ENCODE measurements at places on chromosomes 11 and 22.

GRCh38 chr11:131370090-131370751, at the start of gene NTM:
TSS of gene NTM (plus strand) at chr11:131370615.
- DNase-seq, result peak; percentile 19

DNA sequence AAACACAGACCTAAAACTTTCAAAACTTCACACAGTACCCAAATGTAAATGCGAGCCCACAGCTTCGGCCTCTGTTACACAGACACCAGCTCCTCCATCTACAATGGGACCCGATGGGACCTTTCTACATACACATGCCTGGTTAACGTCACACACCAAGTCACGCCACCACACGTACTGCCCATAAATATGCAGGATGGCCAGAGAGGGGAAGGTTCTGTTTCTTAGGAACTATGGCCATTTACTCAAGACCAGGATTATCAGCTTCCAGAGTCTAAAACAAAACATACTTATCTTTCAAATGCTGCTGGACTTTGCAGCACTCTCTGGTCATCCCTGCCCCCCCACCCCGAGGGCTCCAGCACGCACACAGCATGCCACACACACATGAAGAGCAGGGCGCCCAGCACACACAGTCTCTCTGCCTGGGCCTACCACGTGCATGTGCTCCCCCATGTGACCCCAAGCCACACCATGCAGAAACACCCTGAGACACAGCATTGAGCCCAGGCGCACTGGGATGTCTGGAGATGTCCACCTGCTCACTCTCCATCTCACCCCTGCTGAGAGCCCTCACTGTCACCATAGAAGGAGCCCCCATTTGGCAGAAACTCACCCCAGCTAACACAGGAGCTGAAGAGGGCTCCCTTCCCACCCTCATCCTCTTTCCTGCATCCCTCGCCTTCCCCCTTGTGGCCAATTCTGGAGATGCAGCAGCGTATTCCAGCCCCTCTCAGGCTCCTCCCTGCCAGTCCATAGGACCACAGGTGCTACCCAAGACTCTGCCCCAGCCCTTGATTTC, 61.8 kb downstream of the SLC22A12 start:
- no peak for DNase-seq

GRCh38 chr11:37422511-37422910, 824.5 kb upstream of the RAG2 start:
- DNase-seq, result no peak

DNA sequence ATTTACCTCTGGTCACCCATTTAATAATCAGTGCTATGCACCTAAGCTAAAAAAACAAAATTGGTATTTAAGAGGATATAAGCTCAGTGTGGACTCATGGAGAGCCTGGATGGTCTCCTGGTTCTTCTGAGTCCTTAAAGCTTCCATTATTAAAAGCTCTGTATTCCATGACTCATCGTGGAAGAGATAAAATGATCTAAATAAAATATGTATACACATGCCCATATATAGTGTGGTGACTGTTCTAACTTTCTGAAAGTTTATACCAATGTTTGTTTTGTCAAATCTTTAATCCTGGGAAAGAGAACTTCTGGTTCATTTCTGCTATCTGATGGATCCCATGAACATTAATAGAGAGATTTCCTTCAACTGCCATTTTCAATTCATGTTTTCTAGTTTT, 375.9 kb downstream of the GUCY1A2 start:
- no peak for DNase-seq

GRCh38 chr11:124052966-124053365, 11.8 kb upstream of the OR10G7 start:
- no peak for DNase-seq

- DNase-seq, result no peak
Observed at GRCh38 chr22:36580371-36580770, 51.4 kb upstream of the EIF3D start.

DNA sequence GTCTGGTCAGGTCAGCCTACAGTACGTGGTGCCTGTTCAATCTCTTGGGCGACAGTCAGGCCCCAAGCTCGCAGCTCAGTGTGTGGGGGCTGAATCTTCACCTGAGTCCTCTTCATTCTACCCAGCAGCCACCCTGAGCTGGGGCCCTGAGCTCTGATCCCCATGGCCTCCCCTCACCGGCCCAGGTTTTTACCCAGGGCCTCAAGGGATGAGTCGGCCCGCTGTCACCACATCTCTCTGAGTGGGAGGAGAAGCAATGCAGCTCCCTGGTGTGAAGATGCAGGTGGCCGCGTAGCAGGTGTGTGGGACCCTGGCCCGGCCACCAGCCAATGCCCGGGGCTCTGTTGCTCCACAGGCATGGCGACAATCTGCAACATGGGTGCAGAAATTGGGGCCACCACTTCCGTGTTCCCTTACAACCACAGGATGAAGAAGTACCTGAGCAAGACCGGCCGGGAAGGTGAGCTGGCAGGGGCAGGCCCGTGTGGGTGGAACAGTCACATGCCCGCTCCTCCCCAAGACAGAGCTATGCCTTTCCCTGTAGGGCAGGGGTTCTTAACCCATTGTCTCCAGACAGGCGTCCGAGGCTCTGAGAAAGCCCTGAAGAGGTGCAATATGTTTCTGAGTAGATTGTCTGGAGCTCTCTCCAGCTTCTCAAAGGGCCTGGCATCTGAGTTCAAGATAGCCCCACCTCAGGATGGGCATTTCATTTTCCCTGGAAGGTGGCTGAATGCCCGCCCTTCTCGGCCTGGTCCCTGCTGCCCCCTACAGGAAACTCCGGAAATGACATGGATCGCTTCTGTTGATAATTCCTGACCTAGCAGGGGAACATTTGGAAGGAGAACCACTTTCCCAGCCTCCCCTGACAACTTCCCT, 26.9 kb downstream of the POLR3H start:
- DNase-seq, result no peak

- no peak for DNase-seq
Observed at GRCh38 chr22:37681556-37682049, 4.5 kb upstream of the NOL12 start.

GRCh38 chr11:103016031-103016430, 60.5 kb upstream of the MMP13 start:
- peak; percentile 52 for DNase-seq

- peak; percentile 72 for DNase-seq
Observed at GRCh38 chr11:86636275-86636674, 36.1 kb downstream of the ME3 start.

DNA sequence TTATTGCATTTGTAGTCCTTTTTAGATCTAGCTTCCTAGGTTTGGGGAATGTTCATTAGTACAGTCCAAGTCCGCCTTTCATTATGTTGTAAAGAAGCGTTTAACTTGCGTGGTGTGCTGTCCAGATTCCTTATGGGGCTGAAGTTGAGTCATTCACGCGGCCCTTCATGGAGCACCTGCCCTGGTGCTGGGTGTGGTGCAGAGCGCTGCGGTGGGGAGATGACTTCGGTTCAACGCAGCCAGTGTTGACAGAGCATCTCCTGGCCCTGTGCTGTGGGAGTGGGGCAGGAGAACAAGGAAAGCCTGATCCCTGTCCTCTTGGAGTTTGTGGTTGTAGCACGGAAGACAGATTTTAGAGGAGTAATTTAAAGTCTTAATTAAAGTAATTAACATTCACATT, 152.0 kb downstream of the TBC1D22A start:
- DNase-seq, result no peak

GRCh38 chr22:17844150-17844549, 69.9 kb upstream of the BID start:
- no peak for DNase-seq

DNA sequence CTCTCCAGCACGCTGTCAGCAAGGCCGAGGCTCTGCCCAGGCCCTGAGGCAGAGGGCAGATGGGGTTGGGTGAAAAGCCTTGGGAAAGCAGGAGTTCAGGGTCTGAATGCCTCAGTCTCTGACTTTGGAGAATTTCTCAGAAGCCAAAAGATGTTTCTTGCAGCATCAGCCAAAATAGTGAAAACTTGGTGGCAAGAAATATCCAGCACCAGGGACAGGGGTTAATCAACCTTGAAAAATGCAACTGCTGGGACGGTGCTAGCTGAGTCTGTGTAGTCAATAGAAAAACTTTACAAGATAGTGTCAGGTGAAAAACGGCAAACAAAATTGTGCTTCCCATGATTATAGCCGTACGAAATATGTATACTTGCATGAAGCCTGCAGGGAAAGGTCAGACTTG, 1.4 kb upstream of the ABCC8 start:
- no peak for DNase-seq

DNA sequence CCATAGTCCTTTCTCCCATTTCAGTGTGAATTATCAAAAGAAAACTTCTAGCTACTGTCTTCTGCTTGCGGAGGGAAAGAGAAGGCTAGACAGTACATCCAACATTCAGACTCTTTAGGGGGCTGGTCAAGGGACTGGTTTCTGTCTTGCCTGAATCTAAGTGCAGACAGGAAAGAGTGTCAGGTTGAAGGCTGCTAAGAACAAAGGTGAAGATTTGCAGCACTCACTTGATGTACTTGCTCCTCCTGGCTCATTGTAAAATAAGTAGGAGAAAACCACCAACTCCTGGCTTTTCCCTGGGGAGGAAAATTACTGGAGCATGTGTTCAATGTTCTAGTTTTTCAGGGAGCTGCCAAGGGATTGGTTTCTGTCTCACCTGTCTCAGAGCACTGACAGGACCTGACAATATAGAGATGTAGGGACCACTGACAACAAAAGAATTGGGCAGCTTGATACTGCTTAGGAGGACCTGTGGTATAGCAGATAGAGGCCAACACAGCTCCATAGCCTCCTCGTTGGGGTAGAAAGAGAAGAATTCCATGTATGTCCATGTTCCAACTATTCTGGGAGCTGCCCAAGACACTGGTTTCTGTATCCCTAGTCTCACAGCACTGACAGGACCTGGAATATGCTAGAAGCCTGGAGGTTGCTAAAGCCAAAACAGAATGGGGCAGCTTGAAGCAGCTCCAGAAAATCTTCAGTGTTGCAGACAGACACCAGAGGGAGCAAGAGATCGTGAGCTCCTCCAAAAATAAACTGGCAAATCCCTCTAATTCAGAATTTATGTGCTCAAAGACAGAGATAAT, 39.7 kb upstream of the MMP12 start:
- no peak for DNase-seq

- DNase-seq, result no peak
Observed at GRCh38 chr22:27723158-27723557, 78.4 kb downstream of the MN1 start.

DNA sequence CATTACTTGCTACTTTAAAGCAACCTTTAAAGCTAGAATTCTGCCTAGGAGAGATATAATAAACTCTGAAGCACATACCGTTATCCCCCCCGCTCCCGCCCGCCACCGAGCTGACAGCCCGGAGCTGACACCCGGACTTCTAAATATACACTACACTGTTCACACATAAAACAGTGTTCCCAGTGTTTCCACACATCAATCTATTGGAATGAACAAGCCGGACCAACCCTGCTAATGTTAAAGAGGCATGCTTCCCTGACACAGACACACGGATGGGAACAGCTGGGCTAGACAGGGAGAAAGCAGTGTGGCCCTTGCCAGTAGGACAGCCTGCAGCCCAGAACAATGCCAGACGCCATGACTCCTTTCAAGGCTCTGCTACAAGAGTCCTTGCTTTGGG, 108.4 kb upstream of the CSNK2A3 start:
- DNase-seq, result no peak

GRCh38 chr11:110077346-110077745, 15.8 kb upstream of the ZC3H12C start:
- no peak for DNase-seq

DNA sequence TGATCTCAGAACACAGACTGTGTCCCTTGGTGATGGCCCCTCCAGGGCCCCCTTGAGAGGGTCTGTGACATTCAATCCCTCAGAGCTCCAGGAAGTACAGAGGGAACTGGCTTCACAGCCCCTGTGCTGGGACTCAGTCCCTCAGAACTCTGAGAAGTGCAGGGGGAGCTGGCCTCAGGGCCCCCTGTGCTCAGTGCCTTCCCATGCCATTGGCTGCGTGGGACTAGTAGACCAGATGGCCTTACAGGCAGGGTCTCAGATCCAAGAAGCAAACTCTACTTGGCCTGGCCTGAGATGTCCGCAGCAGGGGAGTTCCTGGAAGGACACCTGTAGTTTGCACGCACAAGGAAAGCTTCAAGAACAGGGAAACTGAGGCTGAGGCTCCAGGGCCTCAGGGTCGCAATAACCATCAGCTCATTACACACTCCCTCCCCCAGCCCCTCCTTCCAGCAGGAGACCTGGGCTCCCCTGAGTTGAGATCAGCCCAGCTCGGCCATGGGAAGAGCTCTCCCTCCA, 138.4 kb downstream of the BRD1 start:
- DNase-seq, result no peak

GRCh38 chr22:39750759-39751158, 142.8 kb downstream of the ENTHD1 start:
- DNase-seq, result no peak

- no peak for DNase-seq
Observed at GRCh38 chr11:125941619-125942611, 3.9 kb upstream of the VSIG10L2 start.

DNA sequence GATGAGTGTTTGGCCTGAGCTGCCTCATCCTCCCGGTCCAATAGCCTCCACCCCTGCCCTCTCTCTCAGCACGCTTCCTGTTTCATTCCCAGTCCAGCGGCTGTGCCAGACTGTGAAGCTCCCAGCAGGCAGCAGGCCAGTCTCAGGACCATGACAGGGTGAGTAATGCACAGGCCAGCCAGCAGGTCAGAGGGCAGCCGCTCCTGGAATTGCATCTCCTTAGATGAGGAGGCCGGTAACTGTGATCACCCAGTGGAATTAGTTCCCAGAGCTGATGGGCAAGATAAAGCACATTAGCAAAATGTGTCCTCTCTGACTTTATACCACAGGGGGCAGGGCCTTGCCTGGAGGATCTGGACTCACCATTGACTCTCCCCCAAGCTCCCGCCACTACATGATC, 251.2 kb downstream of the ETS1 start:
- peak; percentile 63 for DNase-seq

GRCh38 chr11:107876141-107876540, 17.6 kb upstream of the SLC35F2 start:
- no peak for DNase-seq

- DNase-seq, result no peak
Observed at GRCh38 chr22:37556710-37557109, 3.6 kb upstream of the CDC42EP1 start.

GRCh38 chr11:10087186-10087922, 206.7 kb downstream of the SBF2 start:
- DNase-seq, result no peak

- DNase-seq, result no peak
Observed at GRCh38 chr11:119684361-119685110, 44.5 kb downstream of the NECTIN1 start.

DNA sequence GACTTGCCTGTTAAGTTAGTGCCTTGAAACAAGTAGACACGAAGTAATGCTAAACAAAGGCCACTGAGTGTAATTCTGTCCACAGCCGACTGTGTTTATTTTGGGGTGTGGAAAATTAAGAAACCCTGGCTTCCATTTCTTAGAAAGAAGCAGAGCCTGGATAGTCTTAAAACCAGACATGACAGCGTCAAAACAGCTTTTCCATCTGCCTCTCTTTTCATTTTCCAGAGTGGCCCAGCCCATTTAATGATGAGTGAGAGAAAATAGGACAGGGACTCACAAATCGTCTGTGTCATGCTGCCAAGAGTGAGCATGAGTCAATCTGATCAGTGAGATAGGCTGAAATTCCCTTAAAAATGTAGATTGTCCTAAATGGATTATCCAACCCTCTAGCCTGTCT, 485.9 kb downstream of the JRKL start:
- no peak for DNase-seq
